ENCODE measurements at places on chromosomes 2 and 18.

DNA sequence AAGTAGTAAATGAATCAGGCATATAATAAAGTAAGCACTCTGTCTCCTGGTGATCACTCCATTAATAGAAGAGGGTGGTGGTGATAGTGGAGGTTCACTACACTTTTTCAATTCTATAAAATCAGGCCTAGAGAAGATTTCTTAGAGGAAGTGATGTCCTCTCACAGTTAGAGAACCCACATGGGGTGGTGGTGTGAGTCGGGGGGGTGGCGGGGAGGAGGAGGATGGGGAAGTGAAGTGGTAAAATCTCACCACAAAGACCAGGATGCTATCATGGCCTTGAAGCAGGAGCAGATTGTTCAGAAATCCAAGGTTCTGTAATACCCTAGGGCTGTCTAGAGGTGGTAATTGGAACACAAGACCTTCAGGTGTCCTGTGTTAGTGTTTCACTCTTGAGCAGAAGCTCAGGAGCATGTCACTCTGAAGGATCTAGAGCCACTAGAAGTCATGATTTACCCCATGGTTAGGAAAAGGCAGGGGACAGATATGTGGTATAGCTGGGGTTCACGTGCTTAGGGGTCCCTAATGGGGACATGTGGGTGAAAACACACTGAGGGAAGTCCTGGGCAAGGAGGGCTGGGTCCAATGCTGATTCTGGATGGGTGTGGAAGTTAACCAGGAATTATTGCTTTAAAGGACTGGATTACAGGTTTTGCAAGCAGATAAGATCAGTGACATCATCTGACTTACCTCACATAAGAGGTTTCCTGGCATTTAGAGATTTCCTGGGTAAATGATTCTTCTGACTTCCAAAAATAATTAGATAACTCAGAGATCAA, 31.0 kb downstream of the RNF125 start:
- no peak for DNase-seq

DNA sequence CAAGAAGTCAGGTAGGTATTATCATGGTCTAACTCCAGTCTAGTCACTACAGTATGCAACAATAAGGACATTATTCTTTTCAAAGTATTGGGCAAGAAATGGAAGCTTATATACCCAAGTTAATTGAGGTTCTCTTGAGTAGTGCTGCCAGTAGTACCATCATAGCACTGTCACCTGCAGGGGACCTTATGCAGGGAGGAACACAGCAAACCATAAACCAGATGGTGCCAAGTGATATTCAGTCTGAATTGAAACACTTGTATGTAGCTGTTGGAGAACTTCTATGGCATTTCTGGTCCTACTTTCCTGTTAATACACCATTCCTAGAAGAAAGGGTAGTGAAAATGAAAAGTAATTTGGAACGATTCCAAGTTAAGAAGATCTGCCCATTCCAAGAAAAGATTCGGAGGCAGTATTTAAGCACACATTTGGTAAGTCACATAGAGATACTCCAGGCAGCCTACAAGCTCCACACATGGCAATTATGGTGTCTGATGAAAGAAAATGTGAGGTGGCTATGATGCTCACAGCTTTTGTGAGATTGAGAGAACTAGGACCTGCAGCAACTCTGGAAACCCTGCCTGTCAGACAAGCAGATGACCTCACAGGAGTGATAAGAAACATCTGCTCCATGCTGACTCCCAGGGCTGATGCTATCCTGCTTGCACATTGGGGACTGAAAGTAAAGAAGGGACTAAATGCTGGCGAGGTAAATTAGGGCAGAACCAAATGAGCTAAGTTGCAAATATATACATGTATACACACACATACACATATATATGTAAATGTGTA, 174.7 kb downstream of the MC4R start:
- no peak for DNase-seq

GRCh38 chr2:72134408-72134996, 13.2 kb downstream of the CYP26B1 start:
- no peak for DNase-seq

DNA sequence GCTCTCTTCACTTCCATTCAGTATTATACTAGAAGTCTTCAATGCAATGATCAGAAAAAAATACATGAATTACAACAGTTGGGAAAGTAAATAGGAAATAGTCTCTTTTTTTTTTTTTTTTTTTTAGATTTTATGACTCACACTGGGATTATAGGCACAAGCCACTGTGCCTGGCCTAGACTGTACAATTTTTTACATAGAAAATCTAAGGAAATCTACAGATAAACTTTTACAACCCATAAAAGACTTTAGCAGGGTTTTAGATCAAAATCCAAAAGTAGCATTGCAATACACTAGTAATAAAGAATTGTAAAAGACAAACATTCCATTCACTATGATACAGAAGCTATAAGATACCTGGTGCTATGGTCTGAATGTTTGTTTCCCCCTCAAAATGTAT, 39.0 kb downstream of the CFAP221 start:
- no peak for DNase-seq

- no peak for DNase-seq
These were observed 19.9 kb upstream of the ENOSF1 start for GRCh38 chr18:732371-732770.

- DNase-seq = no peak
These were observed 264.0 kb downstream of the PRKCE start for GRCh38 chr2:45915523-45915922.
